Thoracic aorta (tissue), 2 donors: ENCODE measurements at places on chromosomes 7 and 10. TPM values are rescaled to one million over a fixed set of nuclear protein-coding genes. Genes with fewer than 3 reads are reported as not detected.

Gene FEZF1
- total RNA-seq: not detected

Gene SCIN
- 0.49 TPM for total RNA-seq

- no peak for DNase-seq
Observed at GRCh38 chr7:48251766-48252165, 80.5 kb downstream of the ABCA13 start.

- DNase-seq: no peak
Observed at GRCh38 chr7:148480479-148481146, 110.0 kb upstream of the C7orf33 start.

GRCh38 chr10:14700546-14700945 lies 74.2 kb downstream of the FAM107B start:
- no peak for DNase-seq

Gene C10orf67
- total RNA-seq: not detected

DNA sequence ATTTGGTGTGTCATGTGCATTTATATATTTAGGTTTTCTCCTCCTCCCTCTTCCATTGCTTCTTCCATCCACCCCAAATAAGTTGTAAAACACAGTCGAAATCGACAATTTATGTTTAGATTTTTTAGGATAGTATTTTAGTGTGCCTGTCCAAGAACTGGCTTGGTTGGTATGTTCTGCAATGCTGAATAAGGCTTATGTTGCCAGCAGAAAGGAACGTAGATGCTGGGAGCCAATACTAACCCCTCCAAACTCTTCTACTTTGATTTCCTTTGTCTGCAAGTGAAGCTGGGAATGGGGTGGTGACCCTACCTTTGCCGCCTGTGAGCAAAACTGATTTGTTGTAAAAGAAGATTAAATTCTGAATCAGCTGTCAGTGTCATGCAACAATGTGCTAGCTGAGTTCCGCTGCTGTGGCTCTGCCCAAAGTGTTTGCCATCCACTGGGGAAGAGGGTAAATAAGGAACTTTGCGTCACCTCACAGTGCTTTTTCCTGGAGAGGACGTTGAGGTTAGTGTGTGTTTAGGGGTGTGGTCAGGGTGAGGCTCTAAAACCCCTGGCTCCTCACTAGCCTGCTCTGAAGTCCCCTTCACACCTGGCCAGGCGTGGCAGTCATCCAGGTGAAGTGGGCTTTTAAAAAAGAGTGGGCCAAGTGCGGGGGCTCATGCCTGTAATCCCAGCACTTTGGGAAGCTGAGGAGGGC lies 44.4 kb downstream of the TACC2 start:
- no peak for DNase-seq

Gene GPR85
- 0.68 TPM for total RNA-seq

Gene COL28A1
- total RNA-seq: 3.0 TPM

GRCh38 chr7:25260862-25261494 lies 32.7 kb upstream of the NPVF start:
- no peak for DNase-seq

DNA sequence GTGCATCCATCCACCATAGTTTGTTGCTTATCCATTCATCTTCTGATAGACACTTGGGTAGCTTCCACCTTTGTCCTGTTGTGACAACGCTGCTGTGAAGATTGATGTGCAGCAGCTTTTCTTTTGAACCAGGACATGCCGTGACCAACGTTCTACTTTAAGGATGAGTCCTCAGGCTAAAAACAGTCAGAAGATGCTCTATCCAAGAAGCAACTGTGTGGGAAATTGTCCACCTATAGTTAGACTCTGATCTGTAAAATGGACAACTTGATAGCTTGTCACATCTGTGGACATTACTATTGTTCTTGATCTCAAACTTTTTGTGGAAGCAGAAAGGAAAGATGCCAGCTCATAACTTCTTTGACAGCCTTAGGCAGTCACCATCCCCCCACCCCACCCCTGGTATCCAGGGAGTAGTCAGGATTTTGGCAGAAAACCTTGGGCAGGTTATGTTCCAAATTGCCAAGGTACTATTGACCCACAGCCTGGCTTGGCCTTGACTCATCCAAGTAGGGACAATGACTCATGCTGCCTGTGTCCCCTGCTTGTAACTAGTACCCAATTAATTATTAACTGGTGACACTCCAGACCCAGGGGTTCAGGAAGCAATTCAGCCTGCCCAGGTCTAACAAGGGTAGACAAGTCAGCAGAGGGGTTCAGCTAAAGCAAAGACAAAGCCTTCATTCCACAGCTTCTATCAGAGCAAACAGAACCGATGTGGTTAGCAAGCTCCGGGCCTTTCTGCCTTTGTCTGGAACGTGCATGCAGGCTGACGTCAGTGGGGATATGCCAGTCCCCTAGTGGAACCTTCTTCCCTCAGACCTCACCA lies 99.6 kb upstream of the ANLN start:
- peak; percentile 47 for DNase-seq

- no peak for DNase-seq
Observed at GRCh38 chr7:16934722-16935340, 53.0 kb upstream of the AGR3 start.

DNA sequence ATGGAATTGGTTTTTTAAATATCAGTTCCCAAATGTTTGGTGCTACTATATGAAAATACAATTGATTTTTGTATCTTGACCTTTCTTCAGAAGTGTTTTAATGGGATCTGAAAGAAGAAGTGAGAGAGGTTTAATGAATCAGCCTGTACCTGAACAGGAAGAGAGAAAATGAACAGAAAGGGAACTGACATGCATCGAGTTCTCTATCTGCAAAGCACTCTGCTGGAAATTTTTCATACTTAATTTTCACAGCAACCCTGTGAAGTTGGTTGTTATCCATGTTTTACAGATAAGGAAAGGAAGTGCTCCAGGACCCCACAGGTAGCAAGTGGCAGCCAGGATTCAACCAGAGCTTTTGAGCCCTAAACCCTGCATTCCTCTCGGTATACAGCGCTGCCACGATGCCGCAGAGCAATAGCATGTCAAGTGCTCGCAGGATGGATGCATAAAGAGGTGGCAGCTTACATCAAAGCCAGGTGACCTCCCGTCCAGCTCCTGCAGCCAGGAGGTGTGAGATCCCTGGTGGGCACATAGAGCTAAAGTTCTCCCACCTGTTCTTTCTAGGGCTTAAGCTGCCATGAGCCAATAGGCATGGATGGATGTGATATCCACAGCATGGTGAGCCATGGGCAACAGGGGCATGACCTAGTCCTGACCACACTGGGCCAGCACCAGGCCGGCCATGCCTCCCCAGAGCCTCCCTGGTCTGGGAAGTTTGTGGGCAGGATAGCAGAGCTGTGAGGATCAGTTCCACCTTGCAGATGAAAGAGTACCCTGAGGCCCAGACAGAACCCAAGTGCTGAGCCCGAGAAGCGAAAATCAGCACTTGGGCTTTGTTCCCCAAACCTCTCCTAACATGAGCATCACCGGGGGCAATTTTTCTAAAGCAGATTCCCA lies 57.2 kb downstream of the CALML3 start:
- no peak for DNase-seq

Gene LRRC4
- 0.85 TPM for total RNA-seq

DNA sequence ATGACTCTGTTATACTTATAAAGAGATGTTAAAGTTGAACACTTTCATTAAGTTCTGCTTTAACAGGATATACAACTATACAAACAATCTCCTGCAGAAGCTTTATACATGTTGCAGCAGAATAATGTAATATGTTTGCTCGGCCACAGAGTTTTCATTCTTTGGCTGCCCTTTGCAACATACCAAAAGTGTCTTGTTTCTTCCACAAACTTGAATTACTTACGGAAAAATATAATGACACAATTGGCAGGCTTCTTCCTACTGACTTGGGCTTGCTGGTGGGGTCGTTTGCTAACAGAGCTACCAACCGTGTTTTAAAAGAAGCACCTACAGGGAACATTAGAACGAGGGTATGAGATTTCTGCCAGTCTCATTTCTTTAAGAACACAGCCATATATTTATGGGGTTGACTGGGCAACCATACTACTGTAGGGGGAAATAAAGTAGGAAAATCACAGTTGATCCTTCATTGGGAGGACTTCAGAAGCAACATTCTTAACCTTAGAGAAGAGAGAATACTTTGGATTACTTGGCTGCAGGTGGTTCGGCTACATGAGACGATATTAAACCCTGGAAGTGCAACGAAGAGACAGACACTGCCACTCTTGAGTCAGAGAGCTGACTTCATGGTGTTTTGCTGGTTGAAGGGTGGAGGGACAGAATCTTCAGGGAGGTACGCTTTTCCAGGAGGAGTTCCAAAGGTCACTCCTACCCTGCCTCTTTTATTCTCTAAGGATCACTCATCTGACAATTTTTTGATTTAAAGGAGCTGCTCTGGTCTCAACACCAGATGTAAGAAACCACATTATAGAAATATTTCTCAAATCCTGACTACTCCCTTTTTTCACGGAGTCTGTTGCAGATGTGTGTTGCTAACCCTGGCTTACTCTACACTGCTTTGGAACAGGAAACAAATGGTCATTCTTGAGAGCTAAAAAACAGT lies 123.9 kb downstream of the SEMA3C start:
- no peak for DNase-seq

DNA sequence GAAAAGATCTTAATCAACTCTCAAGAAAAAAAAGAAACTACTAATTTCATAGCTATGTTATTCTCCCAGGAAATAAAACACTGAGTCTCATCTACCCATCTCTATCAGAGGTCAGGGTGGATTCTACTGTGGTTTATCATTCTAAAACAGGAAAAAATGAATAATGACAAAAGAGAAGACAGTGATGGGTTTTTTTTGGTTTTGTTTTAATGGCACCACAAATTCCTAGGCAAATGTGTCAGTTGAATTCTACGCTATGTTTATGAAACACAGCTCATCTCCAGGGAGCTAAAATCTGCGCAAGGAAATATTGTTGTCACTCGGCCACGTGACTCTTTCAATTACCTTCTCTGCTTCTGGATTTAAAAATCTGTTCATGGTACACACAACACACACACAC lies 393.4 kb upstream of the SORCS1 start:
- DNase-seq: no peak

- no peak for DNase-seq
Observed at GRCh38 chr7:148334959-148335577, 255.5 kb upstream of the C7orf33 start.

- DNase-seq: no peak
Observed at GRCh38 chr10:110448682-110449418, 48.9 kb upstream of the DUSP5 start.

- no peak for DNase-seq
Observed at GRCh38 chr10:109887776-109888175, 35.5 kb downstream of the XPNPEP1 start.

DNA sequence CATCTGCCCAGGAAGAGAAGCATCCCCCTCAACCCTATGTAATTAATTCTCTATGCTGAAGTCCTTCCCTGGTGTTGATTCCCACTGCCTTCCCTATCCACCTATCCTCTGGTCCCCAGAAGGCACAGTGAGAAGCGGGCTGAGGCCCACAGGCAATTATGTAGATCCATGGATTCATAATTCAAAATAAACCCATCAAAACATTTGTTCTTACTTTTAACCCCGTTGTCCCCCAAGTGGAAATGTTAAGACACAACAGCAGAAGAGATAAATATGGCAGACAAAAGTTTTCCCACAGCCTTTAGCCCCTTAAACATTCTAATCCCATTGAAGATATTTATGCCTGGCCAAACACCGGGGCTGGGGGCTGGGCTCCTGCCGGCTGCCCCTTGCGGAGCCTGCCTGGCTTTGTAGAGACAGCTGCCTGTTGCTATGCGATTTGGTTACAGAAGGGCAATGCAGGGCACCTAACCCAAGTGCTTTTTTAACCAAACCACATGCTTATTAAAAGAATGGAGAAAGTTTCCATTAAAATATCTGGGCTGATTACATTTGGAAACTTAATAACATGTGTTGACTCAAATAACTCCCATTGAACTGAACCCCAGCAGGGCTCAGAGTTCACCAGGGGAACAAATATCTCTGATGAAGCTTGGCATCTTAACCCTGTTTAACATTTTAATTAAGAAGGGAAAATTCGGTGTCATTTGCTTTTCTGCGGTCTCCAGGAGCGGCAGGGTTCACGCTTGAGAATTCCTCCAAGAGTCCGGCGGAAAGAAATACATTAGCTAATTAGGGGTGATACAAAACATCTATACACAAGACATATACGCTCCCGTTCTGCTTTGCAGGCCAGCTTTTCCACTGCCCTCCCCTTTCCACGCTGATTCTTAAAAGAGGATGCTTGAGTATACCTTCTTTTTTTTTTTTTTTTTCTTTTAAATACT lies 110.8 kb upstream of the FGFR2 start:
- no peak for DNase-seq

- DNase-seq: no peak
Observed at GRCh38 chr7:145036604-145037405, 201.0 kb upstream of the TPK1 start.

GRCh38 chr7:29976673-29977415 lies 12.8 kb downstream of the SCRN1 start:
- no peak for DNase-seq

Gene PLAC9
- total RNA-seq: 123 TPM

Gene TUBB8
- total RNA-seq: not detected

Gene ERVW-1
- not detected for total RNA-seq

Gene RNF32
- not detected for total RNA-seq

- no peak for DNase-seq
Observed at GRCh38 chr7:17668122-17668521, 272.2 kb downstream of the SNX13 start.

DNA sequence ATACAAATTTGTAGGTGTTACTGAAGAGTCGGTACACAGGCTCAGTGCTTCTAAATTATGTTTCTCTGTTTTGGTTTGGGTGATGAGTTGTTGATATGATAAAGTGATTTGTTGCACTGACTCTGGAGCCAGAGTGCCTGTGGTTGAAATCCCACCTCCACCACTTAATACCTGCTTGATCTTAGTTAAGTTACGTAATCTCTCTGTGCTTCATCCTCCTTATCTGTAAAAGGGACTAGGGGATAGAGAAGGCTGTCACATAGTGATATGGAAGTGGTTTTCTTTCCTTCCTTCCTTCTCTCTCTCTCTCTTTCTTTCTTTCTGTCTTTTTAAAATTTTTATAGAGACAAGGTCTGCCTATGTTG lies 664 bp upstream of the HPS6 start:
- no peak for DNase-seq

DNA sequence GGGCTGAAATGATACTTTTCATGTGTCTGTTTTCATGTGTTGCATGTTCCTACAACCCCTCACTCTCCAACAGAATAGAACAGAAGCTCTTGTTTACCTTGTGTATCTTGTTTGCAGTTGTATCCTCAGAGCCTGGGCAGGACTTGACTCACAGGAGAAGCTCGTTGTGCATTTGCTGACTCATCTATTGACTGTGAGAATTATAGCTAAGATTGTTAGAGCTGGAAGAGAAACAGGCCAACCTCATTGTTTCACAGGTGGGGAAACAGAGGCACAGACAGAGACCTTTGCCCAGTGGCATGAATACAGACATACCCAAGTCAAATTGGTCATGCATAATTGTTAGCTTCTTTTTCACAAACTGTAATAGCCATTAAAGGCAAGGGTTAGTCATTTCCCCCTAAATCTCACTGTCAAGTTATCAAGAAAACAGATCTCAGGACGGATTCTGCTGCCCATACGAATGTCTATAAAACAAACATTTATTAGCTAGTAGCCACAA lies 4.6 kb upstream of the TSPAN15 start:
- no peak for DNase-seq
